ENCODE measurements at places on chromosomes 1 and 21. TPM values are rescaled to one million over a fixed set of nuclear protein-coding genes. Genes with fewer than 3 reads are reported as not detected.

The HEYL gene
- 8.2 TPM for total RNA-seq

The MROH9 gene
- not detected for total RNA-seq

The SLC1A7 gene
- not detected for total RNA-seq

The OR2G6 gene
- total RNA-seq = not detected

The AMPD1 gene
- 0.86 TPM for total RNA-seq

The PODN gene
- total RNA-seq = 20.9 TPM

The BRDT gene
- total RNA-seq = not detected

The KIF21B gene
- 10.7 TPM for total RNA-seq

DNA sequence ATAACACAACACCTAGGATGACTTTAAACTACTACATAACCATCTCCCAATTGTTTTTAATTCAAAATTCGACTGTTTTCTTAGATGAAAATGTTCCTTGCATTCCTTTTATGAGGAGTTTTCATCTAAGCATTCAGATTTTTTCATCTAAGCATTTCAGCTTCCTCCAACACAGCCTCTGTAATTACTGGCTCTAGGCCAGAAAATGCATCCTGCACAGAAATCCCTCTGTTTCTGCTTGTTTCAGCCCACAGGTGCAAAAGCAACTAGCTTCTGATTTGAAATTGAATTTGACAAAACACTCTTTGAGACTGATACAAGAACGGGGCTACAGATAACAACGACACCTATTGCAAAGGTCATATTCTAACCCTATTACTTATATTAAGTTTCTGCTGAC, 90.4 kb downstream of the RGS21 start:
- no peak for DNase-seq

DNA sequence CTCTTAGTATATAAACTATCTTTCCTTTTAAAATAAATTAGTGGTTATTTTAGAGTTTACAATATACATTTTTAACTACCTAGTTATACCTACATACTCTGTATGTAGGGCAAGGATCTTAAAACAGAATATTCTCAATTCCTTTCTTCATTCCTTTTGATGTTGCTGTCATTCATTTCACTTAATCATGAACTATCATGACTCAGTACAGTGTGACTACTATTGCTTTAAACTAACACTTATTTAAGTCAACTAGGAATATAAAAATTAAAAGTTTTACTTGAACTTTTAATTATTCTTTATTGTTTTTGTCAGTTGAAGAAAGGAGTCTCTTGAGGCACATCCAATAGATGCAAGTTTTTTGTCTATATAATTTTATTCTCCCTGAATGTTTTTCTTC, 726.4 kb downstream of the BRINP3 start:
- DNase-seq = no peak

DNA sequence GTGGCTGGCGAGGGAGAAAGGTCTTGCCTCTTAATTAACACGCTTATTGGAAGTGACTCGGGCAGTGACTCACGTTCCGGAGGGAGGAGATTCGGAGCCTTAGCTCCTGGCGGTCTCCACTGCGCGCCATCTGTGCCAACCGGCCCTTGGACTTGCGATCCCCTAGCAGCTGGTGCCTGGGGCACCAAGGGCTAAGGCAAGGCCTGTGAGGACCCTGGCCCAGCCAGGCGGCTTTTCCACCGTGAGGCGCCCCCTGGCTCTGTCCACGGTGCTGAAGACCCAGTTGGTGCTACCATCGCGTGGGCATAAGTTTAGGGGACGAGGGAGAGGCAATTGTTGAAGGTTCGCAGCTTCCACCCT, 1.3 kb upstream of the SYT6 start:
- DNase-seq = no peak

DNA sequence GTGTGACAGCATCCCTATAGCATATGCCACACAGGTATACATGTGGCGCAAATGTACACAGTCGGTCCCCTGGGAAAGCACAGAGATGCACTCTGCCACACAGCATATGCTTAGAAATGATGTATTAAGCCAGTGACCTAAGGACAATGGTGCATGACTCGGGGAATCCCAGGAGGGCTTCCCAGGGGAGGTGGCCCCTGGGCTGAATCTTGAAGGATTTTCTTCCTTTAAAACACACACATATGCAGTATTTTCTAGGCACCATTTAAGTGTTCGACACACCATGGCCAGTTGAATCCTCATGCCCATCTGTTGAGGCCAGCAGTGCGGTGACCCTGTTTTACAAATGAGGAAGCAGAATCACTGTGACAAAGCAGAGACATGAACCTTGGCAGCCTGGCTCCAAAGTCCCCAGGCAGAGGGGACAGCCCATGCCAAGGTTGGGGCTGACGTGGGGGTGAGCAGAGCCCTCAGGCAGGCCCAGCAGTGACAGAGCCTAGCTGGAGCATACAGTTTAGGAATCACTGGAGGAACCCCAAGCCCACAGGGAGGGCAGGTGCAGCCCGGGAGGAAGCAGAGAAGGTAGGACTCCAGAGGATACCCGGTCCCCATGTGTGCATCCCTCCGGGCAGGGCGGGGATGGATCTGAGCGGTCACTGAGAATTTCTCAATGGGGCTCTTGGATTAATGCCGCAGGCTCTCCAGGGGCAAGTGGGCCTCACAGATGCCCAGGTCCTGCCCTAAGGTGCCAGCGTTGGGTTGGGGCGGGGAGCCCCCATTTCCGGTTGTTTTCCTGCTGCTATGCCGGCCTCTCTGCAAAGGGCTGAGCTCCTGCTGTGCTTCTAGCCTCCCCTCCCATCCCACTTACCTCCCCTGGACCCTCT, 28.4 kb downstream of the WNT3A start:
- no peak for DNase-seq

DNA sequence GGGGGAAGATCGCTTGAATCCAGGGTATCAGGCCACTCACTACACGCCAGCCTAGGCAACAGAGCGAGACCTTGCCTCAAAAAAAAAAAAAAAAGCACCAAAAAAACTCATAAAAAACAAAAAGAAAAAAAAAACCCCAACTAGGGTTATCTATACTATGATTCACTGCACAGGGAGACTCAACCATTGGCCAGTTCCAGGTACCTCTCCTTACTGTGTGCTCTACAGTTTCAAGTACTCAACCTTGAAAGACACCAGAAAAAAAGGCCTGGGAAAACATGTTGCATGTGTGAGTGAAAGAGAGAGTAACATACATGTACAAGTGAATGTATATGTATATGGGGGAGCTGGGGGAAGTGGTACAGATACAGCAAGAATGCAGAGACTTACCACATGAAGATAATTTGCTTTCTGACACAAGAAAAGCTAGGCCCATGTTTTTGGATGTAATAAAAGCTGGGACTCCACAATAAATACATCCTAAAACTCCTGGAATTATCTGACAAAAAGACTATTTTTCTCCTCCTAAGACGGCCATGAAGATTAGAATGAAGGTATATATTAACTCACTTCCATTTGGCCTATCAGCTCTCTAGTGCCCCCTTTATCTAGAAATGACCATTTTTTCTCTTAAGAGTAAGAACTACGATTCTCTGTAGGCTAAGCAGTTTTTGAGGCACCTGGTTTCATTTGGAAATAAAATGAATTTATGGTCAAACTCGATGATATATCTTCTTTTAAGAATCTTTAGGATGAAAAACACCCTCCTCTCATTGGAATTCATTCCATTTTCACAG, 52.2 kb downstream of the SLC27A3 start:
- no peak for DNase-seq

DNA sequence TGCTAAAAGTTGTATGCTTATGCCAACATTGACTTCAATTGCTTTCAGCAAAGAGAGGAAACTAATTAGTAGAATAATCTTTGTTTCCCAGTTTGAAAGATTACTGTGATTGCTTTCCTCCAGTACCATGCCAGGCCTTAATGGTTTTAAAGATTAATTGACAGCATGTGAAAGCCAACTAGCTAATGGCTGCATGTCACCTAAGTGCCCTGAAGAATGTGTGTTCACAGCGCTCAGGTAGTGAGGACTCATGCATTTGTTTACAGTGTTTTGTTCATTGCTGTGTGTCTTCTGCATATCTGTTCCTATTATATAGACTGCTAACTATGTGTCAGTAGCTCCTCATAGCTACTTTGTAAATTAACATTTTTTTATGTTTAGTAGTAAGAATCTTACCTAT, 335.6 kb downstream of the LRRIQ3 start:
- DNase-seq = no peak

DNA sequence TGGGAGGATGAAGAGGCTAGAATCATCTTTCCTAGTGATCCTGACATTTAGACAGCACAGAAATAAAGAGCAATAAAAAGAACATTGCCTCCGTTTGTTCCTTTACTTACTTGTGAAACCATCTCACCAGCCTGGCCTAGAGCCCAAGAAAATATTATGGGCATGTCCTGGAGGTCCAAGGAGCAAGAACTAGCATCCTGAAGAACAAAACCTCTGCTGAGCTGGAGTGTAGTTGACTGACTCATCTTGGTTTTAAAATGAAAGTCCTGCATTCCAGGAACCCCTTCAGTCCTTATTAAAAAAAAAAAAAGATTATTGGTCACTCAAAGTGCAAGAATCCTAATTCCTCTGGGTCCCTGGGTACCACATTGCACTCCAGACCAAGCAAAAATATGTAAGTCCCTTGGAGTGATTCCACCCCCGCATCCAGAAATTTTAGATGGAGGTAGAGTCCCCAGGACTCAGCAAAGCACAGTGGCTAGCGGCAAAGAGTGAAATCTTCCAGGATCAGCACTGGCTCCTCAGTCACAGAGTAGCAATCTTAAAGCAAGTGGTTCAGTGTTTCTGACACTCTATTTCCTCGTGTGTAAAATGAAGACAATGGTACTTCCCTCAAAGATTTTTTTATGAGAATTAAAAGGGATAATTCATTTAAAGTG, 7.0 kb downstream of the SMCP start:
- no peak for DNase-seq

DNA sequence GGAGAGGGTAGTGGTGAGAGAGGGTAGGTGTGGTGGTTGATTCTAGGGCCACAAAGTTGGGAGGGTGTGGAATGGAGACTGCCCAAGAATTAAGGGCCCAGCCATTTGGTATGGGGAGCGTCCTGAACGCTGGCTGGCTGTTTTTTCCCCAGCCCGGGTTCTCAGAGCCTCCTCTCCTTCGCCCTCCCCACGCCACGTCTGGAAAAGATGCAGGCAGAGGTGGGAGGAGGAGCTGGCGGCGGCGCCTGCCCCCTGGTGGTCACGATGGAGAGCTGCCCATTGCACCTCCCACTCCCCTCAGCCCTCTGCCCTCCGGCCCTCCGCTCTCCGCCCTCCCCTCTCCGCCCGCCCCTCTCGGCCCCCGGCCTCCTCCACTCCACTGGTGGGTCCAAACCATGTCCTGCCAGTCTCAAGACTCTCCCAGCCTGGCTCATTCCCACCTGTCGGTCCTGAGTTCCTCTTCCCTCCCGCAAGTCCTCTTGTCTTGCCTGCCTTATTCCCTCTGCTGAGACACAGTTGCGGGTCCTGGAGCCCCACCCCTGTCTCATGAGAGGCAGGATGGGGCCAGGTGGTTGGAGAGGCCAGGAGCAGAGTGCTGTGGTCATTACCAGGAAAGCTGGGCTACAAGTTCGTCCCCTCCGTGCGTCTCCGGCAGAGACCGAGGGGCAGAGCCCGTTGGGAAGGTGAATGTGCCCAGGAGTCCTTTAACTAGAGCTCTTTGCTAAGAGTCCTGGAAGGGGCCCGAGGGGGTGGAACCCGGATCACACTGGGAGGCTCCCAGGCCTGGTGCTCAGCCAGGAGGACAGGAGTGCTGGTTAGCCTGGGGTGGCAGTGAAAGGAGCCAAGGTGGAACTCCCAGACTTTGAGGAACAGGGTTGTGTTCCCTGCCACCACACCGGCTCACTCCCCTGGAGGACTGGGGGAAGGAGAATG, 22.6 kb downstream of the ETNK2 start:
- peak; percentile 77 for DNase-seq

- DNase-seq = no peak
These were observed 25.5 kb upstream of the CAP1 start for GRCh38 chr1:40014812-40015594.

GRCh38 chr1:198636391-198636790, 2.4 kb upstream of the PTPRC start:
- no peak for DNase-seq

DNA sequence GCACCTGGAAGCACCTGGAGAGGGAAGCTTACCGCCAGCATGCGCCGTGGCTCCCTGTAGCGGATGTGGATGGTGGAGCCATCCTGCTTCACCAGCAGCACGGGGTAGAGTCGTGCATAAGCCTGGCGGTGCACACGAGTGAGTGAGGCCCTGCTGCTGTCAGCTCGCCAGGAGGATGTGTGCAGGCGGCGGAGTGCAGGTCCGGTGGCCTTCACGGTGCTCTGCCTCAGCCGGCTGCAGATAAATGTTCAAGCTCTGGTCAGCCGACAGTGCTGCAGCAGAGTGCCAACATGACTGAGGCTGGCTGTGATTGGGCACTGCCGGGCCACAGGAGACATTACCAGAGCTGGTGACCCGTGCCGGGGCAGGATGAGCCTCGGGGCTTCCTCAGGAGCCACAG, 1.5 kb downstream of the MRPL55 start:
- DNase-seq = no peak

DNA sequence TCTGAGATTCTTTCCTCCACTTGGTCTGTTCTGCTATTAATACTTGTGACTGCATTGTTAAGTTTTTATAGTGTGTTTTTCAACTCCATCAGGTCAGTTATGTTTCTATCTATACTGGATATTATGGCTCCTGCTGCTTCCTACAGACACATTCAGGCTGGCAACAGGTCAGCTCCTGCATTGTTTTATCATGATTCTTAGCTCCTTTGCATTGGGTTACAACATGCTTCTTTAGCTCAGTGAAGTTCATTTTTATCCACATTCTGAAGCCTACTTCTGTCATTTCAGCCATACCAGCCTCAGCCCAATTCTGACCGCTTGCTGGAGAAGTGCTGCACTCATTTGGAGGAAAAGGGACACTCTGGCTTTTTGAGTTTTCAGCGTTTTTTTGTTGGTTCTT, 37.3 kb upstream of the F3 start:
- no peak for DNase-seq

DNA sequence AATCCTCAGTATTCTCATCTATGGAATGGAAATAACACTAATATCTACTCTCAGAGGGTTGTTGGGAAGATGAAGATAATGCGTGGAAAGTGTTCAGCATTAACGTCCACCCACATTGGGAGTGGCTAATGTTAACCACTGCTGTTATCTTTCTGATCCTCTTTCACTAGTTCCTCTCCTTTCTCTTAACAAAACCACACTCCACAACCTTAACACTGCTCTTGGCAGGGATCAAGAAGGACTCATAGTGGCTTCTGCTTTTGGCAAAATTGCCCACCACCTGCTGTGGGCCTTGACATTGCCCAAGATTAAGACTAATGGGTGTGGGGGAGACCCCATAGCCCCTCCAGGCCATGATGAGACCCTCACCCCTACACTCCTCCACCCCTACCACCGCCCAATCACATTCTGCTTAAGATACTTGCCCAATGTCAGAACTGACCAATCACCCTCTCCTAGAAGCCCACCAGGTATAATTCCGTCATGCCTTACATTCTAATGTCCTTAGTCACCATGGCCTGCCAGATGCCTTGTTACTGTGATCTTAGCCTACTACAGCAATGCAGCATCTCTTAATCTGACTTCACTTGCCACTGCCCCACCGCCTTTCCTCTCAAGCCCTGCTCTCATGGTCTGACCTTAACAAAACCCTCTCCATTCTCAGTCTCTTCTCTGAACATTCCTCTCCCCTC, 27.1 kb downstream of the DHCR24 start:
- no peak for DNase-seq
